ENCODE measurements at places on chromosomes 16 and 17.
A peak's percentile ranks its signal among the peaks of the same experiment; 100 is the strongest.

DNA sequence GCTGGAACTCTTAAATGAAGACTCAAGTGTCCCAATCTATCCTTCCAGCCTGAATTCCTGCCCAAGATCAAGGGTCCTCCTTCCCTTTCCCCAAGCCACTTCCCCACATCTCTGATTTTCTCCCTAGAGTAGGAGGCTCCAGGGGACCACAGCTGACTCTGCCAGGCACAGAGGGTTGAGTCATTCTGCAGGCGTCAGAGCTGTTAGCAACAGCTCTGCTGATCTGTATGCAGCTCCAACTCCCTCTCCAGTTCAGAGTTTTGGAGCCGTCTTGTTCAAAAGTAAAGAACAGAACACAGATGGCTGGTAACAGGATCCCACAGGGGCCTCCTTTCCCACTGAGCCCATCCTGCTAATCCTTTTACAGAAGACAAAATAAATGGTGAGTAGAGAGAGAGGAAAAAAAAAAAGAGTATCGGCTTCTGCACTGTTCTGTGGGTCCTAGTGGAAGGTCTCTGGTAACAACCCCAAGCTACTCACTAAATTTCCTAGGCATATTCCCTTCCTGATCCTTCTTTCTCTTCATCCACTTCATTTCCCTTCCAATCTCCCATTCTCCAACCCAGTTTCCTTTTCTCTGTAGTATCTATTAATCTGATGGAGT lies 13.4 kb upstream of the TAOK1 start:
- DNase-seq = peak; percentile 31

- DNase-seq = no peak
These were observed 39.0 kb downstream of the HSD17B2 start for GRCh38 chr16:82074019-82074558.

DNA sequence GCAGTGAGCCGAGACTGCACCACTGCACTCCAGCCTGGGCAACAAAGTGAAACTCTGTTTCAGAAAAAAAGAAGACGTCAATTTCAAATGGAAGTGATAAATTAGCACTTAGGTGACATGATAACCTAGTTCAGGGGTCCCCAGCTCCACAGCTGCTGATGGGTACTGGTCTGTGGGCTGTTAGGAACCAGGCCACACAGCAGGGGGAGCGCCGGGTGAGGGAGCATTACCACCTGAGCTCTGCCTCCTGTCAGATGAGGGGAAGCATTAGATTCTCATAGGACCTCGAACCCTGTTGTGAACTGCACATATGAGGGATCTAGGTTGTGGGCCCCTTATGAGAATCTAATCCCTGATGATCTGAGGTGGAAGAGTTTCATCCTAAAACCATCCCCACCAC lies 253.0 kb downstream of the FOXL1 start:
- DNase-seq = no peak

- DNase-seq = peak; percentile 86
These were observed at the start of gene KCNH4 for GRCh38 chr17:42180922-42181850. KCNH4 (minus strand) TSS chr17:42181142; CDS start chr17:42180945, 197 bp downstream.

GRCh38 chr16:88428156-88428555 lies 24.9 kb upstream of the ZFPM1 start:
- no peak for DNase-seq

- no peak for DNase-seq
These were observed 18.3 kb upstream of the CACNG4 start for GRCh38 chr17:66946251-66946650.

Measured in caudate nucleus (tissue), 63 donors.